Activated CD4-positive, CD25-positive, alpha-beta regulatory T cell treated with anti-CD3 and anti-CD28 coated beads, Interleukin-2, amount 50 U/mL, for 72 hours (primary cell): ENCODE measurements at places on chromosomes 7 and 10.

DNA sequence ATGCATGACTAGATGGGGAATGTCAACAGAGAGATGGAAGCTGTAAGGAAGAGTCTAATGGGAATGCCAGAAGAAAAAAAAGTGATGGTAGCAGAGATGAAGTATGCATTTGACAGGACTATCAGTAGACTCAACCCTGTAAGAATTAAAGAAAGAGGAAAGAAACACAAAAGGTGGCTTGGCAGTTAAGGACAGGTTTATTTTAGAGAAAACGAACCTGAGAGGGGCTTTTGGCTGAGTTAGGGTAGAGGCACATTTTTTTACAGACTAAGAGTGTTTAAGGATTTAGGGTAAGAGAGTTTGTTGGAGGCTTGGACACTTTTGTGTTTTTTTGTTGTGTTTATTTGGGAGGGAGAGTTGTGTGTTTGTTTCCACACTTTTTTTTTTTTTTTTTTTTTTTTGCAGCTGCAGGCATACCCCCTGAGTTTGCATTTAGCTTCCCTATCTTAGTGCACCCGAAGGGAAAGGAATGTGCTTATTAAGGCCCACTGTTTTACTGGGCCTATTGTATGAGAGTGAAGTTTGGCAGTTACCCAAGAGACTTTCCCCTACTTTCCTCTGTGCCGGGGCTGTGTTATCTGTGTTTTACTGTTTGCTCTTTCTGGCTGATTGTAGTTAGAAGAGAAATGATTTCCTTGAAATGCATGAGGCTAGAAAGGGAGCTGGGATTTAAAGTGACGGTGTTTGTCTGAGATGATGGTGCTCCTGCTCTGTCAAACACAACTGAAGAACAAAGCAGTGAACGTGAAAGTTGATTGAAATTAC is 32.0 kb downstream of the NPVF start:
- no peak for DNase-seq

DNA sequence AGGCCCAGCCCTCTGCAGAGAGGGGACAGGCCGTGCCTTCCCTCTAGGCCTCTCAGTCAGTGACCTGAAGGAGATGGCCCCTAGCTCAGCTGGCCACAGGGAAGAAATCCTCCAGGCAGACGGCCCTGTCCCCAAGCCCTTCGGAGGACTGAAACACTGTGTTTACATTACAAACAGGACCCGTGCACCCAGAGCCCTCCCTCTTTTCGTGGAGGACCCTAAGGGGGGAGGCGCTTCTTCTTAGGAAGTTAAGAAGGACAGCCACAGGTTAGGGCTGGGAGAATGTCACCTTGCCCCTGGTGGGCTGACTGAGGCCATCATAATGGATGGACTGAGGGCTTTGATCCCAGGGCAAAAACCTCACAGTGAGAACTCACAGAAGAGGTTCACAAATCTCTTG is 154.9 kb downstream of the SLIT1 start:
- DNase-seq: no peak

GRCh38 chr10:101038484-101038883 is 7.5 kb downstream of the SFXN3 start:
- no peak for DNase-seq

DNA sequence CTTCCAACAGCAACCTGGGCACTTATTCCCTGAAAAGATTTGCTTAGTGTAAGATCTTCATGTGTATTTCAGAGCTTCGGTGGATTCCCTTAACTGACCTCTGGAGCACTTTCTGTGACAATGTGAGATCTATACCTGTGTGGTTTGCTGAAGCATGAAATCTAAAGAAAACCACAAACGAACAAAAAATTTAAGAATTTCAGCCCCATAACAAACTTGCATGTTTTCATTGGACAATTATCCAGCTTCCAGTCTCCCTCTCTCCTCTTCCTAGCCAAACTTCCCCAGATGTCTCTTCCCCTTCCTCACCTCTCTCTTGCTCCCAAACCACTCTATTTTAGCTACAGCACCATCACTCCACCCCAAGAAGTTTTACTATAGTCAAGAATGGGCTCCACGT is 279.9 kb upstream of the SORCS1 start:
- no peak for DNase-seq

- no peak for DNase-seq
These were observed 53.5 kb upstream of the PPP1R17 start for GRCh38 chr7:31633467-31633866.

- no peak for DNase-seq
These were observed 27.4 kb upstream of the GDI2 start for GRCh38 chr10:5840314-5841307.

DNA sequence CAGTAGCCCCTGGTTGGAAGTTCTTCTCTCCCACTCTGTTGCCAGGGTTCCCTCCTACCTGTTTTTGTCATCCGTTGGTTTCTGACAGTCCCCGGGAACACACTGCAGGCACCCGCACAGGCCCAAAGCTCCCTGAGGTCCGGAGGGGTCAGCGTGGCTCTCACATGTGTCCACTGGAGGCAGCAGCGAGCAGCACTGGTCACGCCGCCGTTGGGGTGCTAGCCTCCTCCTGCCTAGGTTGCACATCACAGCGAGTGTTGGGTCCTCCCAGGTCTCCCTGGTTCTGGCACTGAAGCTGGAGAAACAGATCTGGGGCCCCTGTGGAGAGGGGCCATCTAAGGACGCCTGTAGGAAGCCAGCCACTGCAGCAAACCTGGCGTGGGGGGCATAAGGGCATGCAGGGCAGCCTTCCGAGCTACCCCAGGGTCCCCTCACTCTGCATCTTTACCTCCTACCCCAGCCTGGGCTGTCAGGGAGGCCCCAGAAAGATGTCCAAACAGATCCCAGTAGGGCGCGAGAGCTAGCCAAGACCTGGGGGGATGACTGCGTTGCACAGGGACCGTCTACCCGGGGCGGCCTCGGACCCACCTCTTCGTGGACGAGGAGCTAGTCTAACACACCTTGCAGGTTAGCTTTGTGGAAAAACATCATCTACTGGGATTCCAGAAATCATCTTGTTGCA is 28.9 kb downstream of the LRRC27 start:
- peak; percentile 49 for DNase-seq

- DNase-seq: no peak
These were observed 159.2 kb downstream of the KCNMA1 start for GRCh38 chr10:77478247-77478961.

- DNase-seq: no peak
These were observed 121.9 kb downstream of the PTPN20 start for GRCh38 chr10:47033081-47033480.

GRCh38 chr7:33796538-33796937 is 108.8 kb upstream of the BMPER start:
- no peak for DNase-seq

DNA sequence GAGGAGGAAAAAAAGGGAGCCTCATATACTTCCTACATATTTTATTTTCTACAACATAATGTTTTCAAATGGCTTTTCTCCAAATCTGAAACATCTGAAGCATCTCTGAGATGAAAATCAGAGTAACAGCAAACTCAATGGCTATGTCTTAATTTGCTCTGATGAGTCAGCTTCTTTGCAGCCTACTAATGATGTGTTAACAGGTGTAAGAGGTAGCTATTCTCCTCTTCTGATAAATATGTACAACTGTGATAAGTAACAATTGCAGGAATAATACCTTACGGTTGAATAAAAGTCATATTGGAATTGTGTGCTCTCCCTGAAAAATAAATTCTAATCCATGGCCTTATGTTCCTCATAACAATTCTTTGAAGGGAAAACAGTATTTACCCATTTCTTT is 45.2 kb downstream of the GNAT3 start:
- DNase-seq: no peak

DNA sequence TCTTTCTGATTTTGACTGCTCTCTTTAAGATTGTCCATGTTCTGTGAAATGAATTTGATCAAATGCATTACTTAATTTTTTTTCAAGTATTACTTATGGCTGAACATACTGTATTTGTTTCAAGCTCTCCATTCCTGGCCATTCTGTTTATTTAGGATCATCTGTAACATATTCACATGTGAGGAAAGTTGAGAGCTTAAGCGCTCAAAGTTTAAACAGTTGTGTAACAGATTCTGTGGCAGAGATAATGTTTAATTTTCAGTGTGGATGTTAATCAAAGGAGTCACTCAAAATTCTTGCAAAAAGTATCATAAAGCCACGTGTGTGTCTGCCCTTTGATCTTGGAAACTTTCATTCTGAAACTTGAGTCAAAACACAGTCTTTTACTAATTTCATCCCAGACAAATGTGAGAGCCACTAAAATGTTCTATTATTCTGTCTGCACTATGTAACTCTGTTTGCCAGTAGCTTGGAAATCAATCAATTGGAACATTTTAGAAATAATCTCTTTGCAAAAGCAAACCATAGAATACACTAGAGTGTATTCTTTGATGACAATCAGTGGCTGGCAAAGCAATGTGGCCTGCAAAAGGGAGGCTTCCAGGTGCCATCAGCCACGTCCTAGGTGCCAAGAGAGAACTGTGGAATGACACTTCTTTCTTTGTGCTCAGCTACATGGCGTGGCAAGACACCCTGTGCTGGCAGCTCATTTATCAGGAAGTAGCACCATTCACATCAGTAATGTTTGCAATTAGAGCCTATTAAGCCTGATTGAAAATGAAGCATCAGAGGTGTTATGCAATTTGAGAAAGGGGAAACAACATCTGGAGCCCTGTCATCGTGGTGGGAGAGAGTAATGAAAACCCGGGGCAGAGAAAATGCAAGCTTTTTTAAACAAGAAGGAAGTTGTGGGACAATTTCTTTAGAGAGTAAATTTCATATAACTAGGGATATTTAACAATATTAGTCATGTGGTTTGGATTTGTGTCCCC is 40.9 kb downstream of the ARL5B start:
- DNase-seq: no peak

DNA sequence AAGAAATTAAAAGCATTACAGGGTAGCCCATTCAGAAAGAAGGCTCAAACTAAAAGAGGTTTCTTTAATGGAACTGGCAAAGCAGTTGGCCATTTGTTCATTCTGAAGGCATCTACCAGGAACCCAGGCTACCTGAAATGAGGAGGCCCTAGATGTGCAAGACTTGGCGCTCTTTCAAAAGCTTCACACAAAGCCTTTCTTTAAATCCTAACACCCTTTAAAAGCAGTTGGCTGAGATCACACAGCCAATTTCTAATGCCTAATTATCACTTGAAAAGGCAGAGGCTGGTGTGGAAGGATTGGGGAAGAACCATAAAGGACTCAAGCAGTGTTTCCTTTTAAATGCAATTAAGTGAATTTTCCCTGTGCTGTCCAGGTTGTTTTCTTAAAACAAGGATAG is 23.2 kb downstream of the PPP1R17 start:
- no peak for DNase-seq

DNA sequence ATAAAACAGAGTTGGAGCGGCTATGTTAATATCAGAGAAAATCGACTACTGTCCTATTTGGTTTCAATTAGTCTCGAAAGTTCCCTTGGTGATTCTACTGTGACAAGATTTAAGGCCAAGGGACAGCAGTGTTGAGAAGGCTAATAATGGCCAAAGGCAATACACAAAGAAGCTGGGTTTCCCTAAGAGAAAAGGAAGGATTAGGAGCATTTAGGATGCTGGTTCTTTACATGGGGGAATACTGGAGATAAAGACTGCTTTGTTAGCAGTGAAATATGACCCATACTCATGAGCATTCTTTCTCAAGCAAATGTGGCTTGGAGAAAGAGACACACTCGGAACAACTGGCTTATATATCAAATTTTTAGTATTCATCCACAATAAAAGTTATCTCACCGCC is 32.2 kb downstream of the IQUB start:
- no peak for DNase-seq

DNA sequence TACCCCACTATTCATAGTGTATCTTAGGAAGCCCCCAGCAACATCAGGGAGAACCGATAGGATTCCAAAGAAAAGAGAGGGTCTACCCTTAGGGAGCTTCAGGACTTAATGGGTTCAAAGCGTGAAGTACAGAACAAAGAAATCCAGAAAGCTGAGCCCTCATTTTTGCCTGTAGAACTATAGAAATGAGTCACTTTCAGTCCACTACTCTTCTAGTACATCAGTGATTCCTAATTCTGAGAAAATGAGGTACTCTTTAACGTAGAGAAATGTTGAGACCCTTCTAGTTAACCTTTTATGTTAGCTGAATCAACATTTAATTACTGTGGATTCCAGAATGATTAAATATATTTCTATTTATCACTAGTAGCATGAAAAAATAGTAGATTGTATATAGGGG is 1.8 kb downstream of the TDRD1 start:
- no peak for DNase-seq

- no peak for DNase-seq
These were observed 3.0 kb upstream of the CRYGN start for GRCh38 chr7:151442776-151443496.

DNA sequence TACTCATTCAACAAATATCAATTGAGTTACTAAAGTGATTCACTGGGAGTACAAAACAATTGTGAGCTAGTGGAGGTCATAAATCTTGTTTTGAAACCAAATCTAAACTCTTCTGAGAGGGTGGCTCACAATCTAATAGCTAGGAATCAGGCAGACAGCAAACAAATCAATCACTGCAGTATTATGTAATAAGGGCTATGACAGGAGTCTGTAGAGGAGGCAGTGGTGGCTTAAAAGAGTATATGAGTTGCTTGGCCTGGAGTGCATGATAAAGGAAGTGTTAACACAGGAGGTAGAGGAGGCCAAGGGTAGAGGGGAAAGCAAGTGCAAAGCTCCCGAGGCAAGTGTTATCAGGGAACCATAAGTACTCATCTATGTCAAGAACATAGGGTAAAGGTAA is 16.5 kb downstream of the MYPN start:
- no peak for DNase-seq

DNA sequence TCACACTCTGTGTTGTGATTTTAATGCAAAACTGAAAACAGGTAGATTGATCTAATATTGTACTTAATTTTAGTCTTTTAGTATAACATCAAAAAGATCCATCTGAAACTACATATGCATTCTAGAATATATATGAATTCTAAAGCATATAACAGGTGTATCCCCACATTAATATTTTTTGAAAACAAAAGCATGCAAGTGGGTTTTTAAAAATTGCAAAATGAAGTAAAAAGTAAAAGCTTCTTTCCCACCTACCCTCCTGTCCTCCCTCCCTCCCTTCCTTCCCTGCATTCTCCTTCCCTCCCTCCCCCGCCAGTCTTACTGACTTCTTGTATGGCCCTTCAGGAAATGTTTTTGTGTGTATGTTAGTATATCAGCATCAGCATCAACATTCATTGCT is 14.6 kb upstream of the STMP1 start:
- DNase-seq: no peak

DNA sequence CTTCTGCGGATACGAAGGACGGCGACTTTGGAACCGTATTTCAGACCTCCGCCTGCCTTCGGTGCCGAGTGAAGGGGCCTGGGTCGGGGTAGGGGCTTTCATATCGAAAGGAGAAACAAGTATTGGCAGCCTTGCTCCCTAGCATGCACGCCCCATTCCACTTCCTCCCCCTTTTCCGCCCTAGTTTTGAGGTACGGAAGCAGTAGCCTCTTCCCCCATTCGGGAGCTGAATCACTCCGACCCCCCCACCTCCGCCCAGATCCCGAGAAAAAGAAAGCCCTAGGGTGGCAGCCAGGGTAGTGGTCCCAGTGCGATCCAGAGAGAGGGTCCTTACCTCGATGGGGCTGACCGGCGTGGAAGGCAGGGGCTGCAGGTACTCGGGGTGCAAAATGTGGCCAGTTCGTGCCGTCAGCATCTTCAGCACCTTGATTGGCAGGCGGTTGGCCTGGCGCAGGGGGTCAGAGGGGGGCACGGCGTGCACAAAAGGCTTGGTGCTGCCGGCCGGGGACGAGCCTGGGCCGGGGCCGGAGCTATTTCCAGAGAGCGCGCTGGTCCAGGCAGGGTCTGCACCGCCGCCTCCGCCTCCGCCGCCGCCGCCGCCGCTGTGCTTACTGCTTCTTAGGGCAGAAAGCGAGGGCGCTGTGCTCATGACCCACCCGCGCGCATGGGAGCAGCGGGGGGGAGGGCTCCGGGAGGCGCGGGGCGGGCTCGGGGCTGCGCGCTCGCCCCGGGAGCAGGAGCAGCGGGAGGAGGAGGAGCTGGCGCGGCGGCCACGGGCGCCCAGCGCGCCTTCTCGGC is 594 bp downstream of the ZNF503 start:
- DNase-seq: no peak
